Trophoblast cell (in vitro differentiated cells and primary cell): ENCODE measurements at places on chromosomes 16 and 17.
A peak's percentile ranks its signal among the peaks of the same experiment; 100 is the strongest.

DNA sequence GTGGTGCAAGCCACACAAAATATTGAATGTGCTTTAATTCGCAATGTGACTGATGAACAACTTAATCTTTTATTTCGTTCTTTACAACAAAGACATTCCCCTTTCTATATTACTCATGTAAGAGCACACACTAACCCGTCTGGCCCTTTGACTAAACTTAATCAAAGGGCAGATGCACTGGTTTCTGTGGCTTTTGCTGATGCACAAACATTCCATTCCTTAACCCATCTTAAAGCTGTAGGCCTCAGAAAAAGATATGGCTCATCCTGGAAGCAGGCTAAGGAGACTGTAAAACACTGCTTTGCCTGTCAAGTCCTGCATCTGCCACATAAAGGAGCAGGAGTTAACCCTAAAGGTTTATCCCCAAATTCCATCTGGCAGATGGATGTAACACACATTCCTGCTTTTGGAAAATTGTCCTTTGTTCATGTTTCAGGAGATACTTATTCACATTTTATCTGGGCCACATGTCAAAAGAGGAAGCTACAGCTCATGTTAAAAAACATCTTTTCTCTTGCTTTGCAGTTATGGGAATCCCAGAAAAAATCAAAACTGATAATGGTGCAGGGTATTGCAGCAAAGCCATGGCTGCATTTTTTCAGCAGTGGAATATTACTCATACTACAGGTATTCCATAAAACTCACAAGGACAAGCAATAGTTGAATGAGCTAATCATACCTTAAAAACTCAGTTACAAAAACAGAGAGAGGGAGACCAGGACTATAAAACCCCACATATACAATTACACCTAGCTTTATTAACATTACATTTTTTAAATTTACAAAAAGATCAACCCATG lies 137.2 kb downstream of the AHSP start:
- H3K4me3 ChIP-seq, result no peak overlapping the region
- H3K4me1 ChIP-seq, result no peaks in the 10 kb centered on the region
- H3K36me3 ChIP-seq, result peaks cover 2% of the 10 kb centered on the region
- no peak overlapping the region for H3K27ac ChIP-seq

GRCh38 chr16:81891736-81892364 lies 112.8 kb downstream of the PLCG2 start:
- H3K4me1 ChIP-seq, result no peaks in the 10 kb centered on the region
- no peaks in the 10 kb centered on the region for H3K36me3 ChIP-seq
- no peak overlapping the region for H3K4me3 ChIP-seq
- no peak for DNase-seq

DNA sequence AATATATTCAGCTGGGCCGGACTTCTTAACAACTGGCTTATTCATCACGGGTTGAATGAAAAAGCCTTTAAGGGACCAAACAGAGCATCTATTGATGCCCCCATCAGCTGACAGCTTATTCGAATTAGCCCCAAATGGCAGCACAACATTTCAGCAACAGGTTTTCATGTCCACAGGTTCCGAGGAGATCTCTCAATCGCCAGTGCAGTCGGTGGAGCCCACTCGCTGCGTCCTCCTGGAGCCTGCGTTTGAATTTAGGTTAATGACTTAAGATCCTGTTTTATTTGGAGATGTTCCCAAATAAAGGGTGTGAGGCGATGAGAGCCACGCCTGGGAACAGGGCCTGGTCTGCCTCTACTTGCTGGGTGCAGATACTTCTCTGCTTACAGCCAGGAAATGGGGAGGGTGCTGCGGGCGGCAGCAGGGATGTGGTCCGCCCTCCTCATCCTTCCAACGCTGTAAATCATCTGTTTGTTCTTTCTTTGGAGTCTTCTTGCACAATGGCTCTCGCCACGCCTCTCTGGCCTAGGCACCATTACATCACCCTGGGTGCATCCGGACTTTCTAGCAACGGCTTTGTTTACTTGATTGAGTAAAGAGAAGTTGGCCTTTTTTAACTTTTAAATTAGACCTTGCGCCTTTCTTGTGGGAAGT lies 22.6 kb downstream of the NDE1 start:
- peak; percentile 98 for DNase-seq
- peaks cover 23% of the 10 kb centered on the region for H3K36me3 ChIP-seq
- no peaks in the 10 kb centered on the region for H3K4me1 ChIP-seq
- H3K4me3 ChIP-seq, result no peak overlapping the region
- H3K27ac ChIP-seq, result no peak overlapping the region
- no peaks in the 10 kb centered on the region for H3K27me3 ChIP-seq

- no peak overlapping the region for H3K4me3 ChIP-seq
- H3K27me3 ChIP-seq, result no peaks in the 10 kb centered on the region
- peaks cover 37% of the 10 kb centered on the region for H3K36me3 ChIP-seq
- no peak overlapping the region for H3K27ac ChIP-seq
Observed at GRCh38 chr17:29100296-29100695, 57.4 kb downstream of the PIPOX start.

DNA sequence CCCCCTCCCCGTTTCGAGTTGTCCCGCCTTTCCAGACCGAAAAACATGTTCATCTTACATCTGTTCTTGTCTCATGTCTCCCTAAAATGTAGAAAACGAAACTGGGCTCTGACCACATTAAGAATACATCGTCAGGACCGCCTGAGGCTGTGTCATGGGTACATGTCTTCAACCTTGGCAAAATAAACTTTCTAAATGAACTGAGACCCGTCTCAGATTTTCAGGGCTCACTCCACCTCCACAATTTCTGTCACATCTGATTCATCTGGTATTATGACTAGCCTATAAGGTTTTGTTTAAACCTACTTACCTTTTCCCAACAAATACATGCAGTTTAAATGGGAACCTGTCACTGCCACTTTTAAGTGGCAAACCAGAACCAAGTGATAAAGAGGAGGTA lies 621 bp downstream of the SDR42E1 start:
- H3K27me3 ChIP-seq, result no peaks in the 10 kb centered on the region
- no peak overlapping the region for H3K4me3 ChIP-seq
- no peak for DNase-seq

DNA sequence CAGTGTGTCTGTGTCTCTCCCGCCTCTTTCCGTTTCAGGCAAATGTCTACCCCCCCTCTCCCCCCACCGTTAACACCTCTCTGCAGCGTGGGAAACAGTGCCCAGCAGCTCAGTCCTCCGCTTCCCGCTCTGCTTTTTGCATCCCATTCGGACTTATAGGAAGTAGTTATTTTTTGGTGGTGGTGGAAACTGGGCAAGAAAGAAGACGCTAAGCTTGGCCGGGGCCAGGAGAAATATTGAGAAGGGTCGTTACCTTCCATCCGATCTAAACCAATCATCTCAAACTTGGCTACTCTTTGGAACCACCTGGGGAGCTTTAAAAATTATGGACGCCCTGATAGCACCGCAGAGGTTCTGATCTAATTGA lies 499 bp upstream of the HLF start:
- no peaks in the 10 kb centered on the region for H3K36me3 ChIP-seq
- peaks cover 43% of the 10 kb centered on the region for H3K27me3 ChIP-seq
- DNase-seq, result no peak
- peaks cover 6% of the 10 kb centered on the region for H3K4me1 ChIP-seq
- H3K27ac ChIP-seq, result no peak overlapping the region
- H3K4me3 ChIP-seq, result no peak overlapping the region

GRCh38 chr16:69691980-69692911 lies 34.1 kb downstream of the NQO1 start:
- no peaks in the 10 kb centered on the region for H3K27me3 ChIP-seq
- no peaks in the 10 kb centered on the region for H3K4me1 ChIP-seq
- peak; percentile 44 for DNase-seq

DNA sequence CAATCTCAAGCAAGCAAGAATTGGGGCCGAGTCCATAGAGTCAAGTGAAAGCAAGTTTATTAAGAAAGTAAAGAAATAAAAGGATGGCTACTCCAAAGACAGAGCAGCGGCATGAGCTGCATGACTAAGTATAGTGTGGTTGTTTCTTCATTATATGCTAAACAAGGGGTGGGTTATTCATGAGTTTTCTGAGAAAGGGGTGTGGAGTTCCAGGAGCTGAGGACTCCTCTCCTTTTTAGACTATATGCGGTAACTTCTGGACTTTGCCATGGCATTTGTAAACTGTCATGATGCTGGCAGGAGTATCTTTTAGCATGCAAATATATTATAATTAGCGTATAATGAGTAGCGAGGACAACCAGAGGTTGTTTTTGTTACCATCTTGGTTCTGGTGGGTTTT lies 819.9 kb downstream of the KCNJ2 start:
- no peaks in the 10 kb centered on the region for H3K4me1 ChIP-seq
- no peaks in the 10 kb centered on the region for H3K36me3 ChIP-seq
- DNase-seq, result no peak
- no peaks in the 10 kb centered on the region for H3K27me3 ChIP-seq
- no peak overlapping the region for H3K4me3 ChIP-seq
